ENCODE measurements at places on chromosomes 4 and X.

DNA sequence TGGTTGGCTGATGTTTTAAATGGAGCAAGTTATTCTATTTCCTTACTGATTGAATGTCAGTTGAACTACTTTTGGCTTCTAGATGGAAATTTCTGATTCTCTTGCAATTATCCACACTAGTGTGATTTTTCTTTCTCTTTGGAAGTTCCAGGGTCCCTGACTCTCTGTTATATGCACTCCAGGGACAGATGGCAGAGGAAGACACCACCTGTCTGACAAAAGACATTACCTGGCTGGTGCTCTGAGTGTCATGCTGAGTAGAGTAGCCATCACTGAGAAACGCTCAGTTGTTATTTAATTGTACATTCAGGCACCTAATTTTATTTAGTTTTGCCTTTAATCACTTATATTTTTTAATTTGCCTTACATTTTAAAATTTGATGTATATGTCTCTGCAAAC, 105.4 kb upstream of the TLL1 start:
- no peak for DNase-seq

GRCh38 chr4:93730760-93731159, 97.8 kb upstream of the ATOH1 start:
- no peak for DNase-seq

GRCh38 chr4:138851391-138852335, 163.9 kb upstream of the NOCT start:
- no peak for DNase-seq

DNA sequence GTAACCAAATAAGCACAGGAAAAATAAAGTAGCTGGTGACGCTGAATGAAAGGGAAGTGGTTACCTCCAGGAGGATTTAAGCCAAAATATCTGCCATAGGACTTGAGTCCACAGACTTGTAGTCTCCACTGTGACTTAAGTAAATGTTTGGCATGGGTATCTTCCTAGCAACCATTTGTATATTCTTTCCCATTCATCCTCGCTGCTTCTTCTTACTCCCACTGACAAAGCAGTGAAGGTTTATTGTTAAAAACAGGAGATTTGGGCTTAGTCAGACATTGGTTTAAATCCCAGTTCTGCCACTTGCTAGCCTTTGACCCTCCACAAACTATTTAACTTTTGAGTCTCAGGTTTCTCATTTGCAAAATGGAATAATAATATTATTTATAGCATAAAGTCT, 22.3 kb downstream of the COL4A6 start:
- no peak for DNase-seq

- no peak for DNase-seq
These were observed 77.0 kb upstream of the MXD4 start for GRCh38 chr4:2338754-2339457.

DNA sequence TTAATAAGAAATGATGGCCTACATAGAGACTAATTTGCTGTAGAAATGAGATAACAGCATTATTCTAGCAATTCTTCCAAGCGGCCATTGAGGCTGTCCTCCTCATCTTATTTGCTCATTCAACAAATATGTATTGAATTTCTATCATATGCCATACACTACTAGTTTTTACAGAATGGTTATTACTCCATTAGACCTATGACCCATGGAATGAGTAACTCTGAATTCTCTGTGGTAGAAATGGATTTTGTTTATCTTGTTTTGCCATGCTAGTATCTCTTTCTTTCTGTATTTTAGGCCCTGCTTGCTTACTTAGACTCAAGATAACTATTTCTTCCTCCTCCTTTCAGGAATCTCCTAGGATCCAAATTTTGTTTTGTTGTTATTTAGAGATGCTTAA, 103.5 kb downstream of the RPA4 start:
- DNase-seq = no peak

DNA sequence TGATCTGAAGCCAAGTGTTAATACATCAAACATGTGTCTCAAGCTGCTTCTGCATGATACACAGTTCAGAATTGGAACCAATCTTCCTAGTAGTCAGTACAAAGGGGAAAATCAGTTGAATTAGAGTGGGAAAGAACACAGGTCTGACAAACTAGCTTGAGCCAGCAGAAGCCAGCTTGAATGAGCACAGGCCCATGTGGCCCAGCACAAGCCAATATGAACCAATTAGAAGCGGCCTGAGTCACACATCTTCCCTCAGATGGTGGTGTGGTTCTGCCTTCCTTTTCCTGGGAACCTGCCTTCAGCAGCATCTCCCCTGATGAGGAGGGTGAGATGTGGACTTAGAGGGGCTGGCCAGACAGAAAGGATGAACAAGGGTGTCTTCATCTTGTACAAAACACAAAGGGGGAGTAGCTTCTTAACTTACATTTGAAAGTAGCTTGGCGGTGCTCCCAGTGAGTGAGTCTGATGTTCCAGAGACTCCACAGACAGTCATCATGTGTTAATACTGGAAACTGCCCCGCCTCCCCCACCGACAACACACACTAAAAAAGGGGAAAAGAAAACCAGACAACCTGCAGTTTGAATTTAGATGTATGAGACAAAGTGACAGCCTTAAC, 72.0 kb downstream of the FRMPD4 start:
- DNase-seq = no peak

GRCh38 chr4:40212674-40213527, 16.1 kb downstream of the RHOH start:
- no peak for DNase-seq

GRCh38 chr4:184450743-184451535, 23.4 kb downstream of the IRF2 start:
- DNase-seq = no peak

Measured in hematopoietic multipotent progenitor cell treated with erythropoietin and hydrocortisone succinate and interleukin-3 and kit ligand, for 15 days (in vitro differentiated cells).